Thymus (tissue), 14 donors: ENCODE measurements at places on chromosomes 7 and 10.

- no peak for DNase-seq
- H3K27me3 ChIP-seq: no peaks in the 10 kb centered on the region
- no peaks in the 10 kb centered on the region for H3K36me3 ChIP-seq
- no peak overlapping the region for H3K27ac ChIP-seq
Measured at GRCh38 chr10:110147961-110148360, 59.4 kb upstream of the MXI1 start.

GRCh38 chr10:111137587-111137986, 60.8 kb downstream of the ADRA2A start:
- no peaks in the 10 kb centered on the region for H3K27me3 ChIP-seq
- H3K36me3 ChIP-seq: no peaks in the 10 kb centered on the region
- no peak overlapping the region for H3K4me3 ChIP-seq

DNA sequence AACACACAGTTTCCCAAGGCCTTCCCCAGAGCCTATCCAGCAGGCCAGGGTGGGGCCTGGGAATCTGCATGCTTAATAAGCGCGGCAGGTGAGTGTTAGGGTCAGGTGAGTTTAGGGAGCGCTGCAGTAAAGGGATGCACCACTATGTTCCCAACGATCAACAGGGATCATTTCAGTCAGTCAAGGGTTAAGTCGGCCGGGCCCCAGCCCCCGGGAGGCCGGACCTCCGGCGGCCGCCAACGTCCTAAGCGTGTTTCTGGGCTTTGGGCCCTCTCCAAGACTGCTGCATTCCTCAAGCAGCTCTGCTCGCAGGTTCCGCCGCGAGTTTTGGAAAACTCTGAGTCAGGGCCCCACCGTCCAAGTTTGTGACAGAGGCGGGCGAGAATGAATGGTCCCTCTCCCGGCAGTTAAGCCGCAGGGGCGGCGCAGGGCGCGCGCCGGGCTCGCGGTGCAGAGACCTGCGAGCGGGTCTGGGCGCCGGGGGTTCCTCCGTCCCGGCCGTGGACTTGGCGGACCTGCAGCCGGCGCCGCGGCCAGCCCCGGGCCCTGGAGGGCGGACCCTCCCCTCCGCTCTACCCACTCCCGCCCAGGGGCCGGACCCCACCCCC, 81.6 kb downstream of the ARHGAP22 start:
- DNase-seq: no peak
- H3K4me1 ChIP-seq: no peaks in the 10 kb centered on the region
- no peak overlapping the region for H3K27ac ChIP-seq
- peaks cover 43% of the 10 kb centered on the region for H3K27me3 ChIP-seq
- no peaks in the 10 kb centered on the region for H3K36me3 ChIP-seq

- no peaks in the 10 kb centered on the region for H3K4me1 ChIP-seq
- no peaks in the 10 kb centered on the region for H3K27me3 ChIP-seq
- no peak for DNase-seq
- H3K27ac ChIP-seq: no peak overlapping the region
- no peak overlapping the region for H3K4me3 ChIP-seq
Measured at GRCh38 chr7:20738518-20739481, 47.9 kb downstream of the SP8 start.
